ENCODE measurements at places on chromosomes 5 and 9.

GRCh38 chr9:125522328-125522725 is 184.7 kb downstream of the MAPKAP1 start:
- peak; percentile 71 for DNase-seq

- no peak for DNase-seq
Observed at GRCh38 chr5:123007182-123007581, 29.3 kb downstream of the PPIC start.

DNA sequence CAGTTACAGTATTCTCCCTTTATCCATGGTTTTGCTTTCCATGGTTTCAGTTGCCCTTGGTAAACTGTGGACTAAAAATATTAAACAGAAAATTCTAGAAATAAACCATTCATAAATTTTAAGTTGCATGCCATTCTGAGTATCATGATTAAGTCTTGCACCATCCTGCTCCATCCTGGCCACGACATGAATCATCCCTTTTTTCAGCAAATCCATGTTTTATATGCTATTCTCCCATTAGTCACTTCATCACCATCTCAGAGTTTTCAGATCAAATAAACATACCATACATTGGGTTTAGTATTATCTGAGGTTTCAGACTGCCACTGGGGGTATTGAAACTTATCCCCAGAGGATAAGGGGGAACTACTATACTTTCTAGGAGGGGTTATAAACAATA is 234.4 kb upstream of the ATP10B start:
- DNase-seq = no peak

- DNase-seq = no peak
Observed at GRCh38 chr5:81023261-81023970, 63.3 kb downstream of the RASGRF2 start.

- no peak for DNase-seq
Observed at GRCh38 chr9:33751536-33752129, 43.7 kb upstream of the PRSS3 start.

DNA sequence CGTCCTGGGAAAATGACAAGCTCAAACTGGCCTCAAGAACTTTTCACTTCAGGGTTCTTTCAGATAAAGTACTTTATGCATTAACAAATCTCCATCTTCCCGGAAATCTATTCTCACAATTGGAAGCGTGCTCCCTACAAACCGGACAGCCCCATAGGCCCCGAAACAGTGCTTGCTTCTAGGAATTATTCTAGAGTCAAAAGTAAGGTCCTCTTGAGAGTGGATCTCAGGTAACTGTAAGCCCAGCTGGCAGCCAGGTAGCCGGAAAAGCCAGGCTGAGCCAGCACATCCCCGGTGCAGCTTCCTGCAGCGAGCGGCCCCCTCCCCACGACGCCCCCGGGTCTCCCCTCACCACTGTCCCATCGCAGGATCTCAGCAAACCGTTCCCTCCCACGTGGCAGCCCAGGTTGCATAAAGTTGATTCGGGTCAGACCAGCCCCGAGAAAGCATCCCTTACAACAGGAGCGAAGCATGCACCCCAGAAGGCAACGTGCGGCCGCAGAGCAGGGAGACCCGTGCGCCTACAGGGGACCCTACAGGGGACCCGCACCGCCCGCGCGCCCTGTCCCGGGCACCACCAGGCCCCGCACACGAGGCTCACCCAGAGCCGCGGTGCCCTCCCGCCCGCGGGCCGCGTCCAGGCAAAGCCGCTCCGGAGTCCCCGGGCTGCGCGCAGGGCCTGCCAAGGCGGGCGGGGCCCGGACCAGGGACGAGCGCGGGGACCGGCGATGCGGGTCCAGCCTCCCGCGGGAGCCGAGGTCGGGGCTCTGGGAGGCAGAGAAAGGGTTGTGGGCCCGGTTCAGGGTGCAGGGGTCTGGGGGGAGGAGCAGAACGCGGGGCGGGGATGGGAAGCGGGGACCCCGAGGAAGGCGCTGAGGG is 920 bp downstream of the LPCAT1 start:
- DNase-seq = no peak

DNA sequence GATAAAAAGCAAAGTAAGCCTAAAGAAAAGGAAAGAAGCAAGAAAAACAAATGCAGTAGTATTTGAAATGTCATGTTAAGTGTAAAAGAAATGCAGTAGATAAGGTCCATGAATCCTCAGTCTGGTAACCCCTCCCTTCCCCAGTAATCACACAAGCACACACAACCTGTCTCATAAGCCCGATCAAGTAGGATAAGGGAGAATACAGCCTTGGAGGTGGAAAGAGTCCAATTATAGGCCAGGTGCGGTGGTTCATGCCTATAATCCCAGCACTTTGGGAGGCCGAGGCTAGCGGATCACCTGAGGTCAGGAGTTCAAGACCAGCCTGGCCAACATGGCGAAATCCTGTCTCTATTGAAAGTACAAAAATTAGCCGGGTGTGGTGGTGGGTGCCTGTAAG is 117.9 kb downstream of the GADD45G start:
- DNase-seq = no peak

GRCh38 chr5:10194083-10194482 is 55.6 kb downstream of the ATPSCKMT start:
- no peak for DNase-seq

- no peak for DNase-seq
Observed at GRCh38 chr9:99433095-99433494, 211.0 kb downstream of the SEC61B start.

DNA sequence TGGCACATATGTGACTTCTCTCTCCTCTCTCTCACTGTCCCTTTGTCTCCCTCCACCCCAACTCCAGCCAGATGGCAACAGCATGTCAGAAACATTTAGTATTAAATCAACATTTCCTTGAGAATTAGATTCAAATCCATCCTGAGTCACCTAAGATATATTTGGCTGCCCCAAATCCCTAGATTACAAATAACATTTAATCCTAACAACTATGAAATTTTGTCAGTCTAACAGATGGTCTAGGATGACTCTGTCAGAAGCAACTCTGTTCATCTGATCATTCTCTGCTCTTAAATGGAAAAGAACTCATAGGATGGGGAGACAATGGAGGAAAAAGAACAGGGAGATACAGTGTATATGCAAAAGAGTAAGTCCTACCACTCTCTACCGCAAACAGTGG is 201.2 kb downstream of the TSSK1B start:
- peak; percentile 24 for DNase-seq

GRCh38 chr9:2125906-2126305 is 110.8 kb downstream of the SMARCA2 start:
- no peak for DNase-seq

- peak; percentile 59 for DNase-seq
Observed at GRCh38 chr5:136802383-136802782, 437.0 kb upstream of the TRPC7 start.

Measured in myocyte (in vitro differentiated cells).